CD8-positive, alpha-beta memory T cell (primary cell): ENCODE measurements at places on chromosomes 2 and 18. TPM values are rescaled to one million over a fixed set of nuclear protein-coding genes. Genes with fewer than 3 reads are reported as not detected.

CFC1 gene
- total RNA-seq, result not detected

LYG2 gene
- total RNA-seq, result not detected

NLRC4 gene
- 0.07 TPM for total RNA-seq

IL1R1 gene
- 3.7 TPM for total RNA-seq

CCL20 gene
- total RNA-seq, result 5.0 TPM

CCBE1 gene
- not detected for total RNA-seq

DNA sequence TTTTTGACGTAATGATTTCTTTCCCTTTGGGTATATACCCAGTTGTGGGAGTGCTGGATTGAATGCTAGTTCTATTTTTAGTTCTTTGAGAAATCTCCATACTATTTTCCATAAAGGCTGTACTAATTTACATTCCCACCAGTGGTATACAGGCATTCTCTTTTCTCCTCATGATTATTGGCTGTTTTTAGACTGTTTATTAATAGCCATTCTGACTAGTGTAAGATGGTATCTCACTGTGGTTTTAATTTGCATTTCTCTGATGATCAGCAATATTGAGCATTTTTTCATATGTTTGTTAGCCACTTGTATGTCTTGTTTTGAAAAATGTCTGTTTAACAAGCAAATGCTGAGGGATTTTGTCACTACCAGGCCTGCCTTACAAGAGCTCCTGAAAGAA is 9.2 kb upstream of the CD28 start:
- H3K4me3 ChIP-seq, result no peak overlapping the region
- H3K27ac ChIP-seq, result no peak overlapping the region
- DNase-seq, result no peak
- H3K4me1 ChIP-seq, result no peaks in the 10 kb centered on the region
- no peaks in the 10 kb centered on the region for H3K36me3 ChIP-seq

- no peak overlapping the region for H3K27ac ChIP-seq
- no peak for DNase-seq
- H3K4me1 ChIP-seq, result no peaks in the 10 kb centered on the region
These were observed 322.8 kb downstream of the RIT2 start for GRCh38 chr18:42792731-42793130.

- no peaks in the 10 kb centered on the region for H3K4me1 ChIP-seq
- no peak overlapping the region for H3K4me3 ChIP-seq
- no peaks in the 10 kb centered on the region for H3K27me3 ChIP-seq
- no peak for DNase-seq
- no peaks in the 10 kb centered on the region for H3K36me3 ChIP-seq
- no peak overlapping the region for H3K27ac ChIP-seq
These were observed 314.8 kb downstream of the TSN start for GRCh38 chr2:122070241-122070731.

- DNase-seq, result no peak
- H3K36me3 ChIP-seq, result no peaks in the 10 kb centered on the region
- no peaks in the 10 kb centered on the region for H3K4me1 ChIP-seq
- no peaks in the 10 kb centered on the region for H3K27me3 ChIP-seq
- no peak overlapping the region for H3K4me3 ChIP-seq
These were observed 74.2 kb downstream of the MBD2 start for GRCh38 chr18:54150226-54150625.

DNA sequence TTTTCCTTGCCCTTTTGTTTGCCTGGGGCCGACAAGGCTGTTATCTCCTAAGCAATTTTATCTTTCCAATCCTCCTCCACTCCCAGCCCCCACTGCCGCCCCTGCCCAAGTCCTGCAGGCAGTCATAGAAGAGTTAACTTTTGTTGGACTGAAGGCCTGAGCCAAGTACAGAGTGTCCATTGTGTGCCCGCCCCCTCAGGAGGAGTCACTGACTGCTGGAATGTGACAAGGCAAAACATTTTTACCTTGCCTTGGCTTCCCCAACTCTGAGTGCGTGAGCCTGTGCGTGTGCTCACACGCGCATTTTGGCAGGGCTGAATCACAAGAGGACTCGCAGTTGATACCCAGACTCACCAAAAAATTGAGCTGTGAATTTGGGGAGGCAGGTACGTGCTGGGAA is 16.2 kb downstream of the SETBP1 start:
- peaks cover 7% of the 10 kb centered on the region for H3K4me1 ChIP-seq
- H3K27me3 ChIP-seq, result no peaks in the 10 kb centered on the region
- H3K36me3 ChIP-seq, result no peaks in the 10 kb centered on the region
- no peak overlapping the region for H3K4me3 ChIP-seq
- H3K27ac ChIP-seq, result no peak overlapping the region
